ENCODE measurements at places on chromosomes 5 and 9.
A peak's percentile ranks its signal among the peaks of the same experiment; 100 is the strongest.

DNA sequence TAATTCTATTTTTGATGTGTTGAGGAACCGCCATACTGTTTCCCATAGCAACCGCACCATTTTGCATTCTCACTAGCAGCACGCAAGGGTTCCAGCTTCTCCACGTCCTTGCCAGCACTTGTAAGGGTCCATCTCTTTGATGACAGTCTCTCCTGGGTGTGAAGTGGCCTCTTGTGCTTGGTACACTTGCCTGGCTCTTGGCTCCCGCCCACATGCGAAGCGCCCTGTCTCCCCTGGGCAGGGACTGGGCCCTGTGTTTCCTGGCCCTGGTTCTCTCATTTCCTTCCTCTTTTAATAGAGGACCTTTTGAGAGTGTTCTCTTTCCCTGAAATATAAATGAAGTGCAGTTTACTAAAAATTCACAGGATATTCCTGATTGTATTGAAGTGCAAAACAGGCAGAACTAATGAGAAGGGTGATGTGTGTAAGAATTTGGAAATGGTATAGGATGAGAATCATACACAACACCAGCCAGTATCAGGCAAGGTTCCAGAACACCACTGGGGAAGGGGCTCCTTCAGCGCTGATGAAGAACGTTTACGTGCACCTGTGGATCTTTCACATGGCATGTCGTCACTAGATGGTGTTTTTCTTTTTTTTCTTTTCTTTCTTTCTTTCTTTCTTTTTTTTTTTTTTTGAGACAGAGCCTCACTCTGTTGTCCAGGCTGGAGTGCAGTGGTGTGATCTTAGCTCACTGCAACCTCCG is 73.0 kb downstream of the EHMT1 start:
- no peak for DNase-seq

DNA sequence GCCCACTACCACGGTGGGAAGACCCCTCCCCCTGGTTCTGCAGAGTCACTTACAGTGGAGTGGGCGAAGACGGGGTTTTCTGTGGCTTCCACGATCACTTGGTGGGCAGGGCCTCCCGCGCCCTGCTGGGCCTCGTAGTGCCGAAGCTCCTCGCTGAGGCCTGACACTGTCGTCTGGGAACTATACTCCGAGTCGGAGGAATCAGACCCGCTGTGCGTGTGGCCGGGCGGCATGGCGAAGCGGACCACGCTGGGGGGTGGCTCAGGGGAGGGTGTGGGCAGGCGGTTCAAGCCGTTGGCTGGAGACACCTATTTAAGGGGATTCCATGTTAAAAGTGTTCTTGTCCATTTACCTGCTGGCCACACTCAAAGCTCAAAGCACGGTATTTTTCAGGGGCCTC is 67.8 kb downstream of the PTCH1 start:
- DNase-seq = no peak

DNA sequence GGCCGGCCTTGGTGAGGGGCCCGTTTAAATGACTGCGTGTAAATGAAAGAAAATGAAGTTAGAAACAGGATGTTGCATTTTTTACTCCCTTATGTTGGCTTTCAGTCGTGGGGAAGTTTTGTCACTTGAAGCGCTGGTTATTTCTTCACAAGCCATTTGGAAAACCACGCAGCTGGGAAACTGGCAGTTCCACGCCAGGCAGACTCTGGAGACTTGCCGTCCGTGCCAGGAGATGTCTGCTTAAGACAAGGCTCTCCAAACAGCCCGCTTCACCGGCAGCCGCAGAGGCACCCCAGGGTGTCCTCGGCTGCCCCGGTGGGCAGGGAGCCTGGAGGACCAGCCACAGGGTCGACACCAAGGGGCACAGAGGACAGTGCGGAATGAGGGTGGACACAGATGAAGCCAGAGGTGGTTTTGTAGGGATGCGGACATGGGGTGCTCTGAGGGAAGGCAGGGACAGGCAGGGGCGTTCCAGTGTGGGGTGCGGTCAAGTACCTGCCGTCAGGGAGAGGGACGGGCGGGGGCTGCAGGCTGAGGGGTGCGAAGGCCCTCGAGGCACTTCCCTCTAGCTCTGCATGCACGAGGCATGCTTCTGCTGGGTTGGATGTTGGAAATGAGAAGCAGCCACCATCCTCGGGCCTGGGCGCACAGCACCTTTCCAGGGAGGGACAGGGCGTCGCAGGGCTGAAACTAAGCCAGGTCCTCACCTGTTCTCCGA is 11.1 kb upstream of the AJM1 start:
- no peak for DNase-seq

DNA sequence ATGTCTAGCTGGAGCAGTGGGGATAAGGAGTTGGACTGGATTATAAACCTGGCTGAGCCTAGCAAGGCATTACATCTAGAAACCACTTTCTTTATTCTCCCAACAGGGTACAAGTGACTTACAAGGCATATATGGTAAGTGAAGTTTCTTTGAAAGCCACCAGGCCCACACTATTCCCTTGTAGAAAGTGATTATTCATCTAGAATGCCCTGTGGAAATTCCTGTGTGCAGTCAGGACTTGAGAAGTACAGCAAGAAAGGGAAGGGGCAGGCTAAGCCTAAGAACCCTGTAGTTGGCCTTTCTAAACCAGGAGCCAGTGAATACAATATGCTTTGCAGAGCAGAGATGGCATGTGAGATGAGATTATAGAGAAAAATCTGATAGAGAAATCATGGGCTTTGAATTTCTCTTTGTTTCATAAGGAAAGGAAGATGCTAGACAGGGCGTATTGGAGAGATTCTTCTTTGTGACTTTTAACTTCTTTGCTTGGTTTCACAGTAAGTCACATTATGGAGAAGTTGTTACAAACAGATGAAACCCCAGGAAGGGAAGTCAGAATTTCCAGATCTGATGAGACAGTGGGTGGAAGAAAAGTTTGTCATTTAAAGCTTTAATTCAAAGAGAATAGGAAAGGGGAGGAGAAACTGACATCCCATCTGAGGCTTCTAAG is 321.7 kb downstream of the NDUFS4 start:
- no peak for DNase-seq

DNA sequence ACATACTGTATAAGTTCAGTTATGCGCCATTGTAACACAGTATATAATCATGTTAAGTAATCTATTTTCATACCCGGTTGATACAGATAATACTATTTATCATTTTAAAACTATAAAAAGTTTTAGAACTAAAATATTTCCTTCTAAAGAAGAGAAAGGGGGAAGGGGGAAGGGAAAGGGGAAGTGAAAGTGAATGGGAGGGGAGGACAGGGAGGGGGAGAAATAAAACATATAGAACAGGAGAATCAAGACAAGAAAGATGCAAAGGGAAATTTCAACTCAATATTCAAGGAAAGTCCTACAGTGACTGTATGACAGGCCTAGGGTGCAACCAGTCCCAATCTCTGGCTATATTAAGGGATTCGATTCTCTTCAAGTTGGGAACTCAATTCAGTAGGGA is 1278.8 kb downstream of the MAT2B start:
- DNase-seq = no peak

DNA sequence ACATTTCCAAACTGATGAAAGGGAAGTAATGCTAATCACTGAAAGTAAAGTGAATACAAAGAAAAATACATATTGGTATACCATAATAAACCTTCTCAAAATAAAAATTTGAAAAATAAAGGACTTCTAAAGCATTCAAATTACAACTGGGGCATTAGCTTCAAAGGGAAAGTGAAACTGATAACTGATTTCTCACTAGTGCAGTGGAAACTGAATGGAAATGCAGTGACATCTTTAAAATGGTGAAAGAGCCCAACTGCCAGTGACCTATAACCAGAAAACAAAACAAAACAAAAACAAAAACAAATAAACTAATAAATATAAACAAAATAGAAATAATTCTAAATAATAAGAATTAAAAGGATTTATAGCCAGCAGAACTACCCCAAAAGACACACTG is 297.5 kb upstream of the GRIN3A start:
- no peak for DNase-seq

DNA sequence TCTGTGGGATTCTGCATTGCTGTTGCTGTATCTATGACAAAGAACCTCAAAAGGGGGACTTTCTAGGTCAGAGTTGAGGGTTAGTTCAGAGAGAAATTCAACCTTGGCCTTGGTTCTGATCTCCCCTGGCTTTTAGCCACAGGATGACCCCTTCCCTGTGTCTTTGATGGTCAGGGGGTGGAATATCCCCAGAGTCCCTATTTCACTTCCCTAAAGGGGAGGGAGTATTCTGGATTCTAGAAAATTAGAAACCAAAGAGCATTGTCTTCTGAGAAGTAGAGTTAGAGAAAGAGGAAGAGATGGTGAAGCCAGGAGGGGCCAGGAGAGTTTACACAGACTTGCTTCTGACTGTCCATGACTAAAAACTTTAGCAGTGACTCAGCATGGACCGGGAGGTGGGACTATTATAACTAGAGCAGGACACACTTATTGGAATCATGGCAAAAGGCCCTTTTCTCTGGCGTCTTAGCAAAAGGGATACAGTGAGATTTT is 56.2 kb upstream of the LPAR1 start:
- DNase-seq = peak; percentile 82

DNA sequence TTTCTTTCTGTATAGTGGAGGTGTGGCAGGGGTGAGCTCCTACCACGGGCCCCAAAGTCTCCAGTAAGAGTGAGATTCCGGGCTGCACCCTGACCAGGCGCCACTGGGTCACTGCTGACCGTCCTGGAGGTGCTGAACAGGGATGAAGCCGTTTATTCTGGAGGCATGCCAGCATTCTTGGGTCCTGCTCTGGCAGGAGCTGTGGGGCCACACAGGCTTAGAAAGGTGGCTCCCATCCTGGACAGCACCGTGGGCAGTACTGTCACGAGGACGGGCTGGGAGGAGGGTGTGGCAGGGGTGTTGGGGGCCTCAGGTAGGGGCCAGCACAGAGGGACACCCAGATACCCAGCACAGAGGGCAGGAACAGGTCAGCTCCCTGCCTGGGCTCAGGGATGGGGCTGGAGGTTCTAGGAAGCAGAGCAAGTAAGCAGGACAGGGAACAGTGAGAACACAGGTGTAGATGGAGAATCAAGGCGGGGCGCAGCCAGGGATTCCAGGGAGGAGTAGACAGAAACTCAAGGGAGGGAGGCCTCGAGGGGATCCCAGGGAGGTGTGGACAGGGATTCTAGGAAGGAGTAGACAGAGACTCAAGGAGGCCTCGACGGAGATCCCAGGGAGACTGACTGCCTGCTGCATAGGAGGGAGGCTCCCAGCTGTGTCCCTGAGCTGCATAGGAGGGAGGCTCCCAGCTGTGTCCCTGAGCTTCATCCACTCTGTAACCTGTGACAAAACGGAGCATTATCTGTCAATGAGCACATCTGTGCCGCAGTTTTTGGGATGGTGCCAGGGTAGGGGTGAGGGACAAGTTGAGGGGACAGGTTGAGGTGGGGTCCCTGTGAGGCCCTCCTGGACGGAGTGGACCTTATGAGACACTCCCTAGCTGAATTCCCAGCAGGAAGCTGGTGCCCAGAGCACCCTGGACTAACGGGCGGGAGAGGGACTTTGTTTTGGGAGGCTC is 1.1 kb upstream of the PLEKHG4B start:
- DNase-seq = peak; percentile 5

GRCh38 chr5:3309538-3309937 is 286.1 kb upstream of the IRX1 start:
- no peak for DNase-seq

DNA sequence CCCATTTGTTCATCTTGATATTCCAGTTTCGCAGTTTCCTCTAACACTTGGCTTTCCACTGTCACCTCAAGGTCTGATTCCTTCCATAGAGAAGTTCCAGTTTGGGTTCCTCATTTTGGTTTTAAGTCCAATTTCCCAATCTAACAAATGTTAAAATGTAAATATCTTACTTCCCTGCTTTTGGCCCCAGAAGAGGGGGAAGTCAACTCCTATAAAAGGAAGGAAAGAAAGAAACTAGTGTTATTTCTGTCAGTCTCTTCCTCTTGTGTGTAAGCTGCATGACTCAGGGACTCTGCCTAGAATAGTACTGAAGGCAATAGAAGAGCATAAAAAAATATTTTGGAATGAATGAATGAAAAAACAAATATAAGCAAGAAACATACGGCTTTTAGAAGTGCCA is 127.5 kb upstream of the CCNG1 start:
- DNase-seq = no peak

DNA sequence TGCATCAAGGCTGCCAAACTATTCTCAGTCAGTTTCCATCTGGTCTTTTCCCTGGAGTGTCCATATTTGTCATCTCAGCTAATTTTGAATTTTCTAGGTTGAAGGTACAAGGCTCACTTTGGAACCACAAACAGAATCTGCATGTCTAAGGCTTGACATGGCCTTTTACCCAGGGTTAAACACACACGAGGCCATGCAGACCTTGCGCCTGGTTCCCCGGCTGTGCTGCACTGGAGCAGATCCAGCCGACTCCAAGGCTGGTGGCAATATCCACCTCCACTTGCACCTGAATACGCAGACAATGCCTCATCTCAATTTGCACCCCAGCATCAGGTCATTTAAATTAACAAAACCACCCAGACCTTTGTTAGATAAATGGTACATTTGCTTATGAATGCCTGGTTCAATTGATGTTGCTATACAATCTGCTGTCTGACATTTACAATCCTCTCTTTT is 276.2 kb downstream of the HSPA4 start:
- DNase-seq = no peak

GRCh38 chr5:122192497-122193496 is 63.5 kb downstream of the ZNF474 start:
- peak; percentile 78 for DNase-seq

DNA sequence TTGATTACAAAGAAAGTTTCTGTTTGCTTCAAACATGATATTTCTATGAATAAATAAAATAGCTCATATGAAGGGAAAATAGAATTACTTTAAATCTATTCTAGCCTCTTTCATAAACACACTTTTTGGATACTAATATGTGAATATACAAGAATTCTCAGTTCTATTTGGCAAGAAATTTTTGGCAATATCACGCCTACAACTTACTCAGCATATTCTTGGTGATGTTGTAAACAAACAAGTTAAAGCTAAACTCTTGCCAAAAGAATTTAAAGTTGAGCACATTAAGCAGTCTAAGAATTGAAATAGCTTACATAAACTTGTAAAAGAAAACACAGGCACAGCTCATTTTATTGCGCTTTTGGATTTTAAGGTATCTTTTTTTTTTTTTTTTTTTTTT is 209.8 kb downstream of the CDH12 start:
- no peak for DNase-seq

DNA sequence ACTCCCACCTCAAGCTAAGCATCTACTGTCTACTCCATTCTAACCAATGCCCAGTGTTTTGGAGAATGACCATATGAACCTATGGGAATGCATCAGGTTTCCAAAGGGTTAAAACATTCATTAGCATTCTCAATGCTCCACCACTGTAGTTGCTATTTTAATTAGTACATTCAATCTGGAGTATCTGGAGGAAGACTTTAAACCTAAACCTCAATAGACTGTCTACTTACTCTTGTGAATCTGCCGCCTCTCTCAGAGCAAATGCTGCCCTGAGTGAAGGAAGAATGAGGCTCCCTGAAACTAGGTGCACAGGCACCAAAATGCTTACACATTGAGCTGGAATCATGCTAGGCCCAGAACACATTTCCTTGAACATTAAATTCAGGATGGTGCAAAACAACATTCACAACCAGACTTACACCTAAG is 2.0 kb downstream of the ENC1 start:
- no peak for DNase-seq

- DNase-seq = peak; percentile 7
Observed at GRCh38 chr9:5025416-5025815, 40.3 kb downstream of the JAK2 start.

GRCh38 chr5:159330131-159330800 is at the start of gene IL12B:
Gene IL12B (minus strand): TSS chr5:159330487. CDS start chr5:159326782, 3,705 bp downstream.
- DNase-seq = peak; percentile 50
